ENCODE measurements at places on chromosomes 2 and 18.

- DNase-seq, result no peak
Measured at GRCh38 chr18:56702946-56703345, 51.8 kb downstream of the WDR7 start.

DNA sequence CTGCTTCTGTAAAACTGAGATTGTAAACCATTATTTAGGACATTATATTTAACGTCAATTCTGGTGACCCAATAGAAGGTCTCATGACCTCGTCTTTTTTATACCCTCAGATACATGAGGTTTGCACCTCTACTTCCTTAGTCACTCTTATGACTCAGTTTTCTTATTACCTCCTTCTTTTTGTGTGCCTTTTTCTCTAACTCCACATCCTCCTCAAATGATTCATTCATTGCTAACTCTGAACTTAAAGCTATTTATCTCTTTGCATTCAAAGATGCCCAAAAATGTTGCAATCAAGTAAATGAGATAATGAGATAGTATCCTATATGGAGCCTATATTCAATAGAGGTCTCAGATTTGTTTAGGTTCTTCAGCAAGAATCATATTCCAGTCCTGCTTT is 121.0 kb upstream of the KYNU start:
- no peak for DNase-seq

GRCh38 chr2:60555066-60555782 is 1.8 kb upstream of the BCL11A start:
- DNase-seq, result no peak

- no peak for DNase-seq
Measured at GRCh38 chr18:39037925-39038324, 1472.3 kb upstream of the CELF4 start.

DNA sequence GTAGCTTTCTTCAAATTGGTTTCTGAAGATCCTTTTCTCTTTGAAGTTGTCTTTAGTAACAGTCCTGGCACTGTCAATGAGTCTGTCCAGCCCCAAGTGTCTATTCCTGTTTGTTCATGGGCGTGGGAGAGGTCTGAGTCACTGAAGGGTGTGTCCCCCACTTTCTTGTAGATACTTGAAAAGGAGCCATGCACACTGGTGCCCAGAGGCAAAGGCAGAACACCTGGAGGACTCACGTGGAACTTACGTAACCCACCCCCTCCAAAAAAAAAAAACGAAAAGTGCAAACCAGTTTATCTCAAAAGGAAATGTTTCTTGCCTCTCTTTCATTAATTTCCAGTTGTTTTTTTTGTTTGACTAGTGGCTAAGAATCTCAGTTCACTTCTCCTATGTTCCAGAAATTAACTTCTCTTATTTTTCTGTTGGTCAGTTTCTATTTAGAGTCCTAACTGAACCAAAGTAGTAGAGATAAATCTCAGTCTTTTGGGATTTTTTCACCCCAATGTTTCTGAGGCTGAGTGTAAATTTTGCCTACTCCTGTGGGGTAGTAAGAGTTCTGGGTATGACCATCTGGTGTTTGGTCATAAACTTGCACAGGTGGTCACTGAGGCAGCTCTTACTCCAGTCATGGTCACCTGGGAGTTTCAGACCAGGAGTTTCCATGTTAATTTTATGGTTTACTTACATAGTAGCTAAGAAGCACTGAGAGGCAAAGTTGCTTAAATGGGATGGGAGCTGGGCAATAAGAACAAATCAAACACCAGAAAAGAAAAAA is 54.9 kb downstream of the DSC3 start:
- DNase-seq, result no peak

GRCh38 chr2:216490061-216490460 is 8.6 kb upstream of the RPL37A start:
- DNase-seq, result no peak

DNA sequence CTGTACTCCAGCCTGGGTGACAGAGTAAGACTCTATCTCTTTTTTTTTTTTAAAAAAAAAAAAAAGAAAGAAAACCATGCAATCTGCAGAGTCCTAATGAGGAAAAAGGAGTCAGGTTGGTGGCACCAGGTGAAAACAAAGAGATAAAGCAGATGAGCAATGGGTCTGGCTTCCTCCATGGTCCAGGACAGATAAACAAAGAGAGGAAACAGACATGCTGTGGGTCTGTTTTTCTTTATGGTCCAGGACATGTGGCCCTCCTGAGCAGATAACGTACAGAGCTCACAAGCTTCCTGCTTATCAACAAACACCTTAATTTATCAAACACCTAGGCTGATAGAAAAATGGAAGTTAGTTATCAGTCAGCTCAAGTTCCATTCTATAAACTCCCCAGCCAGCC is 24.4 kb upstream of the TUBB6 start:
- no peak for DNase-seq

GRCh38 chr2:168300460-168300859 is 53.1 kb upstream of the STK39 start:
- no peak for DNase-seq

GRCh38 chr18:12098374-12098773 is 4.7 kb downstream of the ANKRD62 start:
- DNase-seq, result no peak

DNA sequence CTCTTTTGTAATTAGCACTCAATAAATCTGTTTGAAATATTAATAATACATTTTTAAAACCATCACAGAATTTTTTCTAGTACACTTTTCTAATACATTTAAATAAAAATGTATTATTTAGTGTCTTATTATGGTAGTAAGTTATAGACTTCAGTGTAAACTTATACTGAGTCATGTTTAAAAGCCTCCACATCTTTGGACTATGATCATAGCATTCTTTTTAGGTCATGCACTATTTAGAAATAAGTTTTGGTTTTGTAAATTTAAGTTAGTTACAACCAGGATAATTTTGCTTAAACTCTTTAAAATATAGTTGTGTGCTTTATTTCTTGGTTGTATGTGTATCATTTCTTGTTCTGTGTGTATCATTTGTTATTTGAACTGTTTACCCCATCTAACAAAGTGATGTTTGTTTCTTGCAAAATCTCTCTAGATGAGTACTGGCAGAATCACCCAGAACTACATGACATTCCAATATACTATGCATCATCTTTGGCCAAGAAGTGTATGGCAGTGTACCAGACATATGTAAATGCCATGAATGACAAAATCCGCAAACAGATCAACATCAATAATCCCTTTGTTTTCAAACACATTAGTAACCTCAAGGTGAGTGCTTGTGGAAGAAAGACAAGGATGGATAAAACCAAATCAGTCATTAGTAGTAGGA is 16.7 kb downstream of the CPSF3 start:
- DNase-seq, result no peak

DNA sequence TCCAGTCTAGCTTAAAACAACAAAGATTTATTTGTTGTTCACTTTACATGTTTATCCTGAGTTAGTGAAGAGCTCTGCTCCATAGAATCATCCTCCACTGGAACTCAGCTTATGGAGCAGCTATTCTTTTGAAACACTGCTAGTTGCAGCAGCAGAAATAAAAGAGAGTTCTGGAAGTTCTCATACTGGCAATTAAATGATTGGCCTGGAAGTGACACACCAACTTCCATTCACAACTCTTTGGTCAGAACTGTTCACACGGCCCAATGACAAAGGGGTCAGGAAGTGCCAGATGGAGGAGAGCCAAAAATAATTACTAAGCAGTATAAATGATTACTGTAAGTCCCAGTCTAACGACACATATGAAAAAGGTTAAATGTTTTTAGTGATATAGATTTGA is 39.1 kb downstream of the FBXO11 start:
- DNase-seq, result no peak
